ENCODE measurements at places on chromosomes 1 and 21.

GRCh38 chr1:25571522-25571970 is 28.1 kb downstream of the LDLRAP1 start:
- DNase-seq, result no peak

GRCh38 chr1:36968730-36969129 is 65.6 kb downstream of the GRIK3 start:
- no peak for DNase-seq

DNA sequence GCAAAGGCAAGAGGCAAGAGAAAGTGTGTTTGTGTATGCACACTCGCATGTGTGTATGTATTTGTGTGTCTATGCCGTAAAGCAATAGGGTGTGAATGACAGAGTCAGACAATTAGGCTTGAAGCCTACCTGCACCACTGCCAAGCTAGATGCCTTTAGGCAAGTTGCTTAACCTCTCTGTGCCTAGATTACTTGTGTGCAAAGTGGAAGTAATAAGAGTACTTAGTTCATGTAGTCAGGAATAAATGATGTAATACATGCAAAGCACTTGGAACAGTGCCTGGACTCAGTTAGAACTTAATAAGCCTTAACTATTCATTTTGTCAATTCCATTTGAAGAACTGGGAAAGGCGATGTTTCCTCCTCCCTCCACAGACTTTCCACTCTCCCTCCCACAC is 31.7 kb downstream of the LAMB3 start:
- no peak for DNase-seq

DNA sequence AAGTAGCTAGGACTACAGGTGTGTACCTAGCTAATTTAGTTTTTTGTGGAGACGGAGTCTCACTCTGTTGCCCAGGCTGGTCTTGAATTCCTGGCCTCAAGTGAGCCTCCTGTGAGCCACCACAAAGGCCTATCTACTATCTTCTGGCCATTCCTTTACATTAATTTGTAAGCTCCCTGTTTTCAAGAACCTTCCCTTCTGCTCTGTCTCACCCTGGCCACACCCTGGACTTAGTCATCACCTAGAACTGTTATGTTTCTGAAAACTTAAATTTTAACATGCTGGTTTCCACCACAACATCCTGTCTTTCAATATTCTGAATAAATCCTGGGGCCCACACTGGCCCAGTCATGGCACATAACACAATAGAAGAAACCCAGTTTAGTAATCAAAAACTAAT is 4.9 kb upstream of the B4GALT3 start:
- DNase-seq, result no peak

DNA sequence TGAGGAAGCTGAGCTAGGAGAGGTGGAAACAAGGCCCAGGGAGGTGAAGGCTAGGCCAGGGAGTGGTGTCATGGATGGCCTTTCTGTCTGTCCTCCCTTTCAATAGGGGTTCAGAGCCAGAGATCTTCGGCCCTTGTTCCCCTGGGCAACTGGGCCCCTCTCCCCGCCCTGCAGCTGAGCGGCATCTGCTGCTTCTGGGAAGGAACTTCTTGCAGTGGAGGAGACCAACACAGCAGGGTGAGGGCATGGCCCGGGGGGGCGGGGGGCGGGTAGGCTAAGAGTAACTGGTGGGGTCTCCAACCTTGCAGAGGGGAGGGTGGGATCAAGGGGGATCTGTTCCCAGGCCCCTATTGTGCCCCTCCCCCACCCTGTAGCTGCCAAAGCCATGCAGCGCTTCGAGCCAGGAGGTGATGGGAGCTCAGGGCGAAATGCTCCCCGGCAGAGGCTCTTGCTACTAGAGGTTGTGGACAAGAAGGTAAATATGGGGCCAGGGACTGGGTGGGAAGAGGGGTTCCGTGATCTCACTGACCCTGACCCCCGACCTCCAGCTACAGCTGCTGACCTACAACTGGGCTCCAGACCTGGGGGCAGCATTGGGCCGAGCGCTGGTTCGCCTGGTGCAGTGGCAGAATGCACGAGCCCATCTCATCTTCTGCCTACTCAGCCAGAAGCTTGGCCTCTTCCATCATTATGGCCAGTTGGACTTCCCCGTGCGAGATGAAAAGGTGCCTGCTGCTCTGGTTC is 11.7 kb downstream of the HYI start:
- DNase-seq, result no peak

- DNase-seq, result no peak
Measured at GRCh38 chr1:55646181-55646580, 431.0 kb upstream of the USP24 start.

- DNase-seq, result no peak
Measured at GRCh38 chr1:173467426-173467825, 9.7 kb upstream of the PRDX6 start.

- no peak for DNase-seq
Measured at GRCh38 chr21:45882645-45883044, 98.9 kb upstream of the COL6A1 start.

DNA sequence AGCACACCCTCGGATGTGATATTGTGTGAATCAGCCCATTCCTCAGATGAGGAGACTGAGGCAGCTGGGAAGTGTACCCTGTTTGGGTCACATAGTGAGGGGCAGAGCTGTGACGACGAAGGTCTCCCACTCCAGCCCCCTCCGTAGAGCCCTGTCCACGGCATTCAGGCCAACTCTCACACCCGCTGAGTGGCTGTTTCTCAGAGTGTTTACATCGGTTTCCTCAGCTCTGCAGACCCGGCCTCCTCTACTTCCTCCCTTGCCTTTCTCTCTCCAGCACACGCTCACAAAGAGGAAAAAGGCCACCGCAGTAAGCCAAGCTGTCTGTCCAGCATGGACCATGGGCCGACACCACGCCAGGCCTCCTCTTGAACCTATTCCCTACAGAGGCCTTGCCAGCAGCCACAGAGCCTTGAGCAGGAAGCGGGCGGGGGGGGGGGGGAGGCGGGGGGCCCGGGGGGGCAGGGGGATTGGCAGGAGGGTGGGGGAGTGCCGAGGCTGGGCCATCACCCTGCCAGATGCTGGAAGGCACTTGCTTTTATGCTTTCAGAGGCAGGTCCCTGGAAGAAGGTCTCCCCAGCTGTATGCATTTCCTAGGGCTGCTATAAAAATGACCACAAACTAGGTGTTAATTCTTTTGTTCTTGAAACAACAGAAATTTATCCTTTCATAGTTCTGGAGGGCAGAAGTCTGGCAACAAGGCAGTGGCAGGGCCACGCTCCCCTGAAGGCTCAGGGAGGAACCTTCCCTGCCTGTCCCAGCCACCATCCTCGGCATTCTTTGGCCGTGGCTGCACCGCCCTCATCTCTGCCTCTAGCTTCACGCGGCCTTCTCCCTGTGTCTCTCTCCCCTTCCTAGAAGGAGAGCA is 178.4 kb downstream of the PSMG1 start:
- no peak for DNase-seq

DNA sequence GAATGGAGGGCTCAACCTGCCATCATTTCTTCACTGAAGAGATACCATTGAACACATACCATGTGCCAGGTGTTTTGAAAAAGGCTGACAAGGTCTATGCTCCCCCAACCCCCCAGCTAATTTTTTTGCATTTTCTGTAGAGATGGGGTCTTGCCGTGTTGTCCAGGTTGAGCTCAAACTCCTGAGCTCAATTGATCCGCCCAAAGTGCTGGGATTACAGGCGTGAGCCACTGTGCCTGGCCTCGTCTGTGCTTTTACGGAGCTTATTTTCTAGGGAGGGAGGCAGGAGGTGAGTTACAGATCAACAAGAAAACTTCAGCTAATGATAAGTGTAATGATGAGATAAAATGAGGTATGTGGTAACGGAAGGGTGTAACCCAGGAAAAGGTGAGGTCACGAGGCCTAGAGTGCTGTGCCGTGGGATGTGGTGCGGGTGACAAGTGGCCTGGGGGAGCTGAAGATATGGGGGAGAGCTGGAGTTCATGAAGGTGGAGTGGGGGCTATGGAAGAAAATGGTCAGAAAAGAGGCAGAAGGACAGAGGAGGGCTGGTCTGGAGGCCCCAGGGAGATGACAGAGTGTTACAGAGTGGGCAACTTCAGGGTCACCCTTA is 28.2 kb downstream of the FAAH start:
- no peak for DNase-seq

- DNase-seq, result no peak
Measured at GRCh38 chr1:19529664-19530063, 44.3 kb upstream of the CAPZB start.

DNA sequence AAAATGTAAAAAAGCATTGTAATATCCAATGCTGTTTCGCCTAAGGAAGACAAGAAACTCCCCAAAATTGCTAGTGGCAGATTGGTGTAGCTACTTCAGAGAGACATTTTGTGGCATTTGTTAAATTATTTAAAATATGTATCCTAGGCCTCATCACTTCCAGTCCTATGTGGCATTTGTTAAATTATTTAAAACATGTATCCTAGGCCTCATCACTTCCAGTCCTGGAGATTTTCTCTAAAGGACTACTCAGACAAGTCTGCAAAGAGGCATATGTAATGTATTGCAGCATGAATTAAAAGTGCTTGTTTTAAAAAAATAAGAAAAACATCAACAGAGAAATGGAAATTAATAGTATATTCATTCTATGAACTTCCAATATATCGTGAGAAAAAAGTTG is 95.6 kb upstream of the KCTD3 start:
- no peak for DNase-seq

- DNase-seq, result no peak
Measured at GRCh38 chr1:14681182-14681581, 82.7 kb downstream of the KAZN start.

DNA sequence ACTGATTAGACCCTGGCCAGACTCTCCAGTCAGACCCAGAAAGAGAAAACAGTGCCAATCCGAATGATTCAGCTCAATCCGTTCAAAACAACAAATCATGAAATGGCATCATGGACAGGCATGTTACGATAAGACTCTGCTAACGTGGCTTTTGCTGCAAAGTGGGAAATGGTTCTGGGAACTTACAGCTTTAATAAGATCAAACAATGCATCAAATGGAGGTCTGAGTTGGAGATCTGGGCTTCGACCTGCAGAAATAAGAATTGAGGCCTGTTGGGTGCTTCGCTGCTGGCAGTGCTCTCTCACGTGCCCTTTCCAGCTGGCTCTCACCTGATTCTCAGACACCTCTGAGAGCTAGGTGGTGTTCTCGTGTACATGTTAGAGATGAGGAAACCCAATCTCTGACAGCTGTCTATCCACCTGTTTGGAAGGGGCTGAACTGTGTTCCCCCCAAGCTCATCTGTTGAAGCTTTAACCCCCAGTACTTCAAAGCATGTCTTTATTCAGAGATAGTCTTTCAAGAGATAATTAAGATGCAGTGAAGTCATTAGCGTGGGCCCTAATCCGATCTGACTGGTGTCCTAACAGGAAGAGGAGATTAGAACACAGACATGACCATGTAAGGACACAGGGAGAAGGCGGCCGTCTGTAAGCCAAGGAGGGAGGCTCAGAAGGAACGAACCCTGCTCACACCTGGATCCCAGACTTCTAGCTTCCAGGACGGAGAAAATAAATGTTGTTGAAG is 45.5 kb upstream of the ETS2 start:
- DNase-seq, result no peak

DNA sequence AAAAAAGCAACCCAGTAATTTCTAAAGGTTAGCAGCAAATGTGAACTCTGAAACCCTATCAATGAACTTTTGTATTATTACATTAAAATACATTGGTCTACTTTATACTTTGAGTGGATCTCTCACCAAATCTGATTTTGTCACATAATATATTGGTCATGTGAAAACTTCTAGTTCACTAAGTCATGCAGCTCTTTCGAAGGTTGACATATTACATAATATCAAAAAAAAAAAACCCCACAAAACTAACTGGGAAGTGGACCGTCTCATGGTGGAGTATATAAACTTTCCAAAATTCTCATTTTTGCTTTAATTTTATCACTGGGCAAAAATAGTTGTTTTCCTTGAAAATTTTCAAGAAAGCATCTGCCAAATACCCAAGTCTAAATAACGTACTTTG is 50.4 kb downstream of the GATAD2B start:
- DNase-seq, result no peak

GRCh38 chr1:195186544-195186943 is 1421.7 kb downstream of the KCNT2 start:
- DNase-seq, result no peak

DNA sequence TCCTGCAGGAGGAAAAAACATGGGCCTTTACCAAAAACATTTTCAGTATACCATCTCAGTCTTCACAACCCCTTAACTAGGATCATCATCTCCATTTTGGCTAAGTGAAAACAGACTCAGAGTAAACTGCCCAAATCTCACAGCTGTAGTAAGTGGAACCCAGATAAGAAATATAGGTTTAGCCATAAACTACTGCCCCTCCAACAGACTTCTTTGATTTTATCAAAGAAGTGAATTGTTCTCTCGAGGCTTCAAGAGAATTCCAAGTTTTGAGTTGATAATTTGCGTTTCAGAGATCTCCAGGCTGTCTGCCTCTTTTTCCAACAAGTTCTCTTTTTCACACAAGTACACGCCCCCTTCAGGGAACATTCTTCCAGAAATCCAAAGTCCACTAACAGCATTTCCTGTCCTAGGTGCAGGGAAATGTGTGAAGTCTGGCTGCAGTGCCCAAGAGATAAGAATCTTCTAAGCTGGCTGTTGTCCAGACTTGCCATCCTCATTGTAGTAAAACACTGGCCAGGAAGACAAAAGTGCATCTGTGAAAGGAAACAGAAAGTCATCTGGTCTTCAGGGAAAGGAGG is 30.8 kb downstream of the RNF19B start:
- DNase-seq, result peak; percentile 65

GRCh38 chr1:96364576-96364975 is 357.0 kb upstream of the PTBP2 start:
- no peak for DNase-seq

DNA sequence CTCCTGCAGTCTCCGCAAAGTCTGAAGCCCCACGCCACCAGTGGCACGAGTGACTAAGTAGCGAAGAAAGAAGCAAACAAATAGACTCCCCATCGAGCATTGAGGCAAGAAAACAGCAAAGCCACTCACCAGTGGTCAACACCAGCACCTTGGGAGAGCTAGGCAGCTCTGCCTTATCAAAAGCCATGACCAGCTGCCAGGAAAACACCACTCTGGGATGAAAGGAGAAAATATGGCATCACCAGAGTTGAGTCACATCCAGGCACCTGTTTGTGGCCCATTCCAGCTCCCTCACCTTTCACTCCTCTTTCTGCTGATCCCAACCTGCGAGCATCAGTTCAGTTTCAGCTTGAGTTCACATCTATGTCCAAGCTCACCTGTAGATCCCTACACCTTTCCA is 17.2 kb downstream of the PDZK1 start:
- DNase-seq, result no peak

DNA sequence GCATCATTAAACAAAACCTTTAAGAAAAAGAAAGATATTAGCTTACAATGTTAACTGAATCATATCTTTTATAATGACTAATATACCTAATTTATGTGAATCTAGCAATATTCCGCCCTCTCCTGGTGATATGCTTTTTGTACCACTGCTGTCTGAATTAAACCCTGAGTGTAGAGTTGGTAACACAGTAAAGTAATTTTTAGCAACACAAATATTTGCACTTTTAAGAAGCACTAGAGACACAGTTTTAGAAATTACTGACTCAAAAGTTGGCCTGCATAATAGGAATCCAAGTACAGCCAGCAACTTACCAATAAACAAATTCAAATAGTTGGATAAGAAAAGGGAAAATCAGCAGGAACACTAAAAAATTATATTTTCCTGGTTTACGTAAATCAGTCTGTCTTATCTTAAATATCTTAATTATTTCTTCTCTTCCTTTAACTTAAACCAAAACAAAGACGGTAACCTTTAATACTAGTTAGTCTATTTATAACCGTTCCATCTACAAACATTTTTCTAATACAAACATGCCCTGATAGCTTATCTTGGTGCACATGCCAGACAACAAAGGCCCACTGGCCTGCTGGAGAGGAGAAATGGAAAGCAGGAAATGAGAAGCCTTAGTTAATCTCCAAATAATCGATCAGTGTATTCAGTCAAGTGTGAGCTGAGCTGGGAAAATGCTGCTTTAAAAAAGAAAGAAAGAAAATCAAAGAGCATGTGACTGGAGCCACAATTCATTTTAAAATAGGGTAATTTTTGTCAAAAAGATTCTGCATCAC is 246.0 kb downstream of the RERE start:
- peak; percentile 14 for DNase-seq

Data from COLO829 (cell line).